Left cardiac atrium (tissue), 4 donors: ENCODE measurements at places on chromosomes 6 and 20. TPM values are rescaled to one million over a fixed set of nuclear protein-coding genes. Genes with fewer than 3 reads are reported as not detected.

ZC3H12D gene
- total RNA-seq = 1.6 TPM

RBM24 gene
- total RNA-seq = 132 TPM

IPCEF1 gene
- 1.2 TPM for total RNA-seq

ZSCAN12 gene
- 3.7 TPM for total RNA-seq

AVP gene
- not detected for total RNA-seq

MTFR2 gene
- 0.31 TPM for total RNA-seq

- DNase-seq = peak; percentile 87
Observed at GRCh38 chr20:31713312-31714273, 9.1 kb downstream of the BCL2L1 start.

DNA sequence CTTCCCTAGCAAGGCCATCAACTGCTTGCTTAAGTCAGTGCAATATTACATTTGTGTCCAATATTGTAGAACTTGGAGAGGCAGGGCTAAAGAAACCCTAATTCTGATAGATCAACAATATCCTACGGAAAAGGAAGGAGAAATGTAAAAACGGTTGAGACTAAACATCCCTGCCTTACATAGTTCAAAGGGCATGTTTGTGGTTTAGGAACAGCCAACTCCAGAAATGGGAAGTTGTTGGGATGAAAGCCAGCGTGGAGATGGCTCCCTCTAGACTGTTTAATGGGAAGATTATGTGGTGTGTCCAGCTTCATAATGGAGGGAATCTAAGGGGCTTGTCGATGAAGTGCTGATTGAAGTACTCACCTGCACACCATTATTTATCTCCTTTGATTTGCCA lies 145.3 kb upstream of the TENT5A start:
- DNase-seq = no peak

GRCh38 chr20:36391456-36391855 lies 85.3 kb downstream of the DLGAP4 start:
- no peak for DNase-seq

GRCh38 chr6:85923013-85923430 lies 280.3 kb upstream of the SYNCRIP start:
- no peak for DNase-seq

GRCh38 chr6:20352346-20352745 lies 49.3 kb upstream of the E2F3 start:
- DNase-seq = no peak

DNA sequence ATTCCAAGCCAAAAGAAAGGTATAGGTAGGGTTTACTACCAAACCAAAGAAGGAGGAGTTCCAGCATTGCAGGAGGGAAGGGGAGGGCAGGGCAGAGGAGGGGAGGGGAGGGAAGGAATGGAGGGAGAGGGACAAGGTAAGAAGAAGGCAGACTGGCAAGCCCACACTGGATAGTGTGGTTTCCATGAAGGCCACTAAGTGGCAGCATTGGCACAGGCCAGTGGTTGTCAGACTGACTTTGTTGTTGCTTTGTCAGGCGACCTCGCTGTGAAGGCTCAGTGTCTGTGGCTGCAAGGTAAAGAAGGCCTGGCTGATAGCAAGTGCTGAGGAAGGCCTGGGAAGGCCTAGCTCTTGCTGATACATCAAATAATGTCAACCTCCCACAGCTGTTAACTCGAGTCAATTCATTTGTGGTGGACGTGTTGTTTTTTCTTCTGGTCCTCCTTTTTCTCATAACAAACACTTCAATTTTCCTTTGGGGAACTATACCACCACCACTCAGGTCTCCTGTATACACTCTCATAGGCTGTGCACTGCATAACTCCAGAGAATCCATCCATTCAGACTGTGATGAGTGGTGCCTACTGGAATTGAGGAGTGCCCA lies 7.7 kb upstream of the ZNF334 start:
- DNase-seq = no peak

GRCh38 chr20:58690396-58691135 lies 2.0 kb upstream of the NPEPL1 start:
- no peak for DNase-seq

- peak; percentile 55 for DNase-seq
Observed at GRCh38 chr20:37902504-37903313, at the start of gene VSTM2L. TSS of gene VSTM2L (plus strand) at chr20:37903127. CDS start at chr20:37903351, 224 bp downstream.

- no peak for DNase-seq
Observed at GRCh38 chr6:91276315-91276714, 689.4 kb upstream of the MAP3K7 start.

DNA sequence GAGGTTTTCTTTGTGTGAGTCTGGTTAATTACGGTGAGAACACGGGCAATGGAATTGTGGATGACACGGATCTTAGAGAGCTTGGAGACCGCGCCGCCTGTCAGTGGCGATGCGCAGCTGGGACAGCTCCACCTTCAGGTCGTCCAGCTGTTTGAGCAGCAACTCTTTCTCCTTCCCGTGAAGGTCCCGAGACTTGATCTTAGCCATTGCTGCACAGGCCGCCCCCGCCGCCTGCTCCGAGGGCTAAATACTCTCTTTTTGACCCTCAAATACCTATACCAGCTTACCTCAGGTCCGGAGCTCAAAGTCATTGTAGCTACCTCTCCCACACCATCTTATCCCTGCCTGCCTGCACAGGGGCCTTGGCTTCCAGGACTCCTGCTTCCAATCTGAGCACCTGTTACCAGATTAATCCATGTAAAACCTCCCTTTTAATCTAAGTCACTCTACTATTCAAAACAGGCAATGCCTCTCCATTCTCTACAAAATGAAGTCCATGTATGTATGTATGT lies 100.2 kb downstream of the PREP start:
- no peak for DNase-seq

GRCh38 chr6:105882121-105882803 lies 203.9 kb upstream of the PRDM1 start:
- DNase-seq = no peak

DNA sequence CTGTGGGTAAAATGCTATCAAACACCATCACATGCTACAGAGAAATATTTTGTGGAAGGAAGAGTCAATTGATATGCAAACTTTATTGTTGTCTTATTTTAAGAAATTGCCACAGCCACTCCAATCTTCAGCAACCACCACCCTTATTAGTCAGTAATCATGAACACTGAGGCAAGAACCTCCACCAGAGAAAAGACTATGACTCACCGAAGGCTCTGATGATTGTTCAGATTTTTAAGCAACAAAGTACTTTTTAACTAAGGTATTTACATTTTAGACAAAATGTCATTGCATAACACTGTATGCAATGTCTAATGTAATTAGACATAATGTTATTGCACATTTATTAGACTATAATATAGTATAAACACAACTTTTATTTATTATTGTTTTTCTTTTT lies 26.2 kb upstream of the MMP24 start:
- no peak for DNase-seq

DNA sequence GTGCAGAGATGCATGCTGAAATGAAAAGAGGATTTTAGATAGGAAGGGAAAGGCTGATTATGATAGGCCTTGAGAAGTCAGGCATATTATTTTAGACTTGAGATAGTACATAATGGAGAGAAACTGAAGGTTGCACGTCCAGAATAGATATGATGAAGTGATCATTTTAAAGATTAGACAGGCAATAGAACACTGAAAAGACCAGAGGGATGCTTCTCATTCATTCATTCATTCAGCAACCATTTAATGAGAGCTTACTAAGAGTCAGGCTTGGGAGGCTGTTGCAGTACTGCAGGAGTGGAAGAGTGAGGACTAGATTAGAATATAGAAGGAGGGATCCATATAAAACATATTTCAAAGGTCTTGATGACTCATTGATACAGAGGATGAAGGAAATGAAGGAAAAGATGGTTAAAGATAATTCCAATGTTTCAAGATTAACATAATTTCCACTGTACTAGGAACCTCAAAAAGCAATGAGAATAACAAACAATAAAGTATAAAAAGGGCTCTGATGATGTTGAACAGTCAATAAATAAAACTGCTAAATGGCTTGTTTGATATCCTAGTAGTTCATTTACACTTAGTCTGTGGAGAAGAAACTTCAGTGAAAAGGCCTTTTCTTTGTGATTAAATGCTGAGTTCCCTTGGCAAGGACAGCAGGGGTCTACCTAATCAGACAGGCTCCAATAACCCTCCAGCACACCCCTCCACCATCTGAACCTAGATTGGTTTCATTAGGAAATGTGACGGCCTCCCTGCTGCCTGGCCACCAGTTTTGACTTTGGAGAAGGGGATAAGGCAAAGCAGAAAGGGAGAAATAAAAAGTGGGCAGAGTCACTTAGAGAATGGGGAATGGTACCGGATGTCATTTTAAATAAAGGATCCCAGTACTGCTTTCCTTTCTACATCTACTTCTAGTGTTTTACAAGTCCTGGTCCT lies 5.3 kb upstream of the FBXO9 start:
- DNase-seq = no peak

DNA sequence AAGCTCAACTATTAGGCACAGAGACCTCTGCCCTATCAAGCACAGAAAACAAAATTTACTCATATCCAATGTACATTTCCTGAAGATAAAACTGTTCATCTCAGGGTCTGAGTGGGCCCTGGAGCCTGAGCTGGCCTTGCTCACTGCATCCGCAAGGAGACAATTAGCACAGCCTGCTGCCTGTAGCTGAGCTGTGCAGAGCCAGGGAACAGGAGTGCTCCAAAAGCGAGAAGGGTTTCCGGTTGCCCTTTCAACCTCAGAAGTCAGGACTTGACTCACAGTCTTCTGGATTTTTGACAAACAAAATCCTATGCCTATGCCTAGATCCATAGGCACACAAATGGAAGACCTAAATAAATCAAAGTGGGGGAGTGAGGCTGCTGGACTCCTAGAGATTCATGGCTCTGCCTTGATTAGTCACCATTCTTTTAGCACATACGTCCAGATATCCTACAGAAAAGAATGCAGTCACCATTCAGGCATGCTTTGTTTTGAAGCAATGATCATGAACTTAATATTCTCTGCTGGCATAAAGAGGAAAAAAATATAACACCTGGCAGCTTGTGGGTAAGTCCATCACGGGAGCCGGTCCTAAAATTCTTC lies 73.5 kb downstream of the BFSP1 start:
- no peak for DNase-seq

DNA sequence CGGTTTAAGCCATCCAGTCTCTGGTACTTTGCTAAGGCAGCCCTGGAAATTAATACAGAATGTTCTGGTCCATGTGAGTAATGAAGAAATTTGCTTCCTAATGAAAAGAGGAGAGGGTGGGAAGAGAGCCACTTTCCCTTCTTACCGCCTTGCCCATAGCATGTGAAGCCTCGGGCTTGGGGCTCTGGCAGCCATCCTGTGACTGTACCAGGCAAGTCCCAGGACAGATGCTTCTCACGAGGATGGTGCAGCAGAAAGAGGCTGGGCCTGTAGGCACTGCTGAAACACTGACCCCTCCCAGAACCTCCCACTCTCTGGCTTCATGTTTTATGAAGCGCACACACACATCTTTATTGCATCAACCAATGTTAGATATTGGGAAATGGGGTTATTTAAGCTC lies 74.8 kb downstream of the IYD start:
- no peak for DNase-seq

GRCh38 chr20:51703400-51704287 lies 64.5 kb downstream of the ATP9A start:
- no peak for DNase-seq

DNA sequence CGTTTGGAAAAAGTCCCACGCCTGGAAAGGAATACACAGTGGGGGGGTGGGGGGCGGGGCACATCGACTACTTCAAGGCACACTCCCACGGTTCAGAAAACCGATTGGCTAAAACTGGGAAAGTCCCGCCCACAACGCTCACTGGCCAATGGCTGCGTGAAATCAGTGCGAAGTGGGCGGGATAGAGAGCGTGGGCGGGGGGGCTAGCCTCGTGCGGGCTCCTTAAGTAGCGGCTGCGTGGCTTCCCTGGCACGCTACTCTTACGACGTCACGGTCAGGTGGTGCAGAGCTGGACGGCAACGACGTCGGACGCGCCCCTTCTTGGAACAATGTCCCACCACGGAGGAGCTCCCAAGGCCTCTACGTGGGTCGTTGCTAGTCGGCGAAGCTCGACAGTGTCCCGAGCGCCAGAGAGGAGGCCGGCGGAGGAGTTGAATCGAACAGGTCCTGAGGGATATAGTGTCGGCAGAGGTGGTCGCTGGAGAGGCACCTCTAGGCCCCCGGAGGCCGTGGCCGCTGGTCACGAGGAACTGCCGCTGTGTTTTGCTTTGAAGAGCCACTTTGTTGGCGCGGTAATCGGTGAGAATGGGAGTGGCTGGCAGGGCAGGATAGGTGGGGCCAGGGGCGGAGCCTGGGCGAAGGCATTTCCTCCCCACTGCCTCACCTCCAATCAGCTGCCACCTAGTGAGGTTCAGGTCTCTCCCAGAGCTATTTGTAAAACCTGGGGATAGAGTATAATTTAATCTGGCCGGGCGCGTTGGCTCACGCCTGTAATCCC lies at the start of gene DDX43:
Gene DDX43 (plus strand): TSS at position 252 of the 778 bp plus-strand sequence. CDS start 78 bp downstream, at position 330.
- peak; percentile 63 for DNase-seq
